Kidney tubule cell (primary cell): ENCODE measurements at places on chromosomes 3 and 15.

DNA sequence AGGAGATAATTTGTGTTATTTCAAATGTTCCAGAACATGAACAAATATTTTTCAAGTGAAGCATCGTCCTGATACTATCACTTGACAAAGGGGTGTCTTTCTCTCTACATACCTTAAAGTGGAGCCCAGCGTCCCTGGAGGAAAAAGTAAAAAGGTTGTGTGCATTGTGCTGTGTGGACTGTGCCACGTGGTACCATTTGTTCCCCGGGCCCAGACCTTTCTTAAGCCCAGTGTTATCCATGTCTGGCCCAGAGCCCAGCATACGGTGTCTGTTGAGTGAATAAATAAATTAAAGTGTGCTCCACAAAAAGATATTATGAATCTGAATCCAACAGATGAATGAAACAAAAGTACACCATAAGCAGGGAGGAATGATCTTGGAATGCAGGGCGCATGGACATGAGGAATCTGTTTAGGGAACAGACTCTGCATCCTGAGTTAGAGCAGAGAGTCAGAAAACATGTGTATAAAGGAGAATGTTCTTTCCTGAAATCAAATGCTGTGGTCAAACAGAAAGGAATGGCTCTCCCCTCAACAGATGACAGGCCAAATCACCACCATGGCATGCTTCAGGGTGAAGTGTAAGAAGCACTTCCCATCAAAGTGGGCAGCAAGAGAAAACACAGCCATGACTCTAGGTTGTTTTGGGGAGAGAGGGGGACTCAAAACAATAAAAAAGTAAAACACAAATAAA is 8.1 kb upstream of the PRSS50 start:
- peak; percentile 9 for DNase-seq

GRCh38 chr3:28978092-28978491 is 302.8 kb upstream of the RBMS3 start:
- DNase-seq = no peak

GRCh38 chr3:115287198-115287597 is 140.1 kb upstream of the ZBTB20 start:
- DNase-seq = no peak

DNA sequence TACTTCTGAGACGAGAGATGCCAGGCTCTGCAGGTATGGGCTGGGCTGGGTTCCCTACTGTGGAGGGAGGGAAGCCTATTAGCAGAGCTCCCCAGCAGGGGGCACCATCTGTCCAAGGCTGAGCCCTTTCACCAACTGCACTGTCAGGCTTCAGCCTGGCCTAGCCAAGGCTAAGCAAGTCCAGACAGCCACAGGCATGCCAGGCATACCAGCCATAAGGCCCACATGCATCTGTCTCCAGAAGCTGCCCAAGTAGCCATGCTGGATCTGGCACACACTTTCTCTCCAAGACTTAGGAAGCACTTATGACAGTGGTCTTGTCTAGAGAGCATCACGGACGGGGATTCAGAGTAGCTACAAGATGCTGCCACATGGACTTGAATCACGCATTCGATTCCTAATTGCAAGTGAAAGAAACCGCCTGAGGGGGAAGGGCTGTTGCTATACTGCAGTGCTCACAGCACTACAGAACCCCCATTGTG is 28.3 kb downstream of the RUVBL1 start:
- DNase-seq = peak; percentile 84

GRCh38 chr3:169112153-169112892 is 551.2 kb downstream of the MECOM start:
- DNase-seq = peak; percentile 95

GRCh38 chr3:175493301-175493700 is 634.2 kb downstream of the NAALADL2 start:
- DNase-seq = peak; percentile 73

DNA sequence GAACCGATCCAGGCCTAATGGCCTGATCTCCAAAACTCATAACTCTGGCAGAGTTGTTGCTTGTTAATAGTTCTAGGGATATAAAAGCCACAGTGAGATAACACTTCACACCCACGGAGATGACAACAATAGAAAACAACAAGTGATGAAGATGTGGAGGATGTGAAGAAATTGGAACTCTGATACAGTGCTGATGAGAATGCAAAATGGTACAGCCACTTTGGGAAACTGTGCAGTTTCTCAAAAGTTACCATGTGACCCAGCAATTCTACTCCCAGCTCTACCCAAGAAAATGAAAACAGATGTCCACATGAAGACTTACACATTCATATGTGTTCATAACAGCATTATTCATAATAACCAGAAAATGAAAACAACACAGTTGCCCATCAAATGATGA is 3.8 kb downstream of the CMTM7 start:
- no peak for DNase-seq

GRCh38 chr15:63833021-63833696 is 589 bp downstream of the HERC1 start:
- DNase-seq = peak; percentile 44

GRCh38 chr15:73678498-73678897 is 5.7 kb upstream of the CD276 start:
- DNase-seq = no peak

- DNase-seq = peak; percentile 65
Observed at GRCh38 chr3:153927107-153927506, 194.1 kb upstream of the ARHGEF26 start.

DNA sequence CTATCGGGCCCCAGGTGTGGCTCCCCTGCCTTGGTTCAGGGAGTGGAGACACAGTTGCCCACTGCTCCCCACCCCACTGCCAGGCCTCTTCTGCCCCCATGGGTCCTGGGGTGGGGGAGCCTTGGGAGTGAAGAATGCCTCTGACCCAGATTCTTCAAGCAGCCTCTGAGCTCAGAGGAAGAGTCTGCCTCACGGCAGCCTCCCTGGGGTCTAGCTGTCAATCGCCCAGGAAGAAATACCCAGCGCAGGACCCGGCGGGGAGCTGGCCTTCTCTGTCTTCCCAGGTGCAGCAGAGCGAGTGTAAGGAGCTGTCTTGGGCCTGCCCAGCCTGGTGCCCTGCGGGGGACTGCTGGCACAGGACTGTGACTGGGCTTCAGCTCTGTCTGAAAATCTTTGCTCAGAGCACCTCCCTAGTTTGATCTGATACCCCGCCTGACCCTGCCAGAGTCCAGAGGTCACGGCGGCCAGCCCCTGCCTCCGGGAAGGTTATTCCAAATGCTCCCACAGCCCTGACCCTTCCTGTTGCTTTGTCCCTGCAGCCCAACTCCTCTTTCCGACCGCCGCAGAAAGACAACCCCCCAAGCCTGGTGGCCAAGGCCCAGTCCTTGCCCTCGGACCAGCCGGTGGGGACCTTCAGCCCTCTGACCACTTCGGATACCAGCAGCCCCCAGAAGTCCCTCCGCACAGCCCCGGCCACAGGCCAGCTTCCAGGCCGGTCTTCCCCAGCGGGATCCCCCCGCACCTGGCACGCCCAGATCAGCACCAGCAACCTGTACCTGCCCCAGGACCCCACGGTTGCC is 11.0 kb downstream of the ANKRD63 start:
- no peak for DNase-seq

DNA sequence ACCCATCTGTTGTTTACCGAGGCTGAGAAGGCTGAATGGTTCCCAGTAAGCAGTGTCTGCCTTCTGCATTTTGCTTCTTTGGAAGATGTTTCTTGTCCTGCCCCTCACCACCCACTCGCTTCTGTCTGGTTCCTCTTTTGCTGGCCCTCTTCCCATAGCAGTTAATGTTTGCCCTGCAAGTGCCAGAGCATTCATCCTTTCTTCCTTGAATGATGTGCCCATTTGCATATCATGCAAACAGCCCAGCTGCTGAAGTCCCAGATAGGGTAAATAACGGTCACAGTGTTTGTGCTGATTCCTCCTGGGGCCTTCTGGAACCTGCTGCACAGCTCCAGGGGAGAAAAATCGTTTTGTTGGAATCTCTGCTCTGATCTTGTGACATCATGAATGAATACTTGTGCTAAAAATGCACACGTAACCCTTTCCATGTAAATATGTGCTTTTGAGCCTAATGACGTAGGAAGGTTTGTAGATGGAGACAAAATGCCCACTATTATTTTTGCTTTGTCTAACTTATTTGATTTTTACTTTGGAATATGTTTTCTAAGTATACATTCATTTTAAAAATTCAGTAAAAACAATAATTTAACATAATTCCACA is 381.0 kb downstream of the SOX2 start:
- DNase-seq = peak; percentile 67

DNA sequence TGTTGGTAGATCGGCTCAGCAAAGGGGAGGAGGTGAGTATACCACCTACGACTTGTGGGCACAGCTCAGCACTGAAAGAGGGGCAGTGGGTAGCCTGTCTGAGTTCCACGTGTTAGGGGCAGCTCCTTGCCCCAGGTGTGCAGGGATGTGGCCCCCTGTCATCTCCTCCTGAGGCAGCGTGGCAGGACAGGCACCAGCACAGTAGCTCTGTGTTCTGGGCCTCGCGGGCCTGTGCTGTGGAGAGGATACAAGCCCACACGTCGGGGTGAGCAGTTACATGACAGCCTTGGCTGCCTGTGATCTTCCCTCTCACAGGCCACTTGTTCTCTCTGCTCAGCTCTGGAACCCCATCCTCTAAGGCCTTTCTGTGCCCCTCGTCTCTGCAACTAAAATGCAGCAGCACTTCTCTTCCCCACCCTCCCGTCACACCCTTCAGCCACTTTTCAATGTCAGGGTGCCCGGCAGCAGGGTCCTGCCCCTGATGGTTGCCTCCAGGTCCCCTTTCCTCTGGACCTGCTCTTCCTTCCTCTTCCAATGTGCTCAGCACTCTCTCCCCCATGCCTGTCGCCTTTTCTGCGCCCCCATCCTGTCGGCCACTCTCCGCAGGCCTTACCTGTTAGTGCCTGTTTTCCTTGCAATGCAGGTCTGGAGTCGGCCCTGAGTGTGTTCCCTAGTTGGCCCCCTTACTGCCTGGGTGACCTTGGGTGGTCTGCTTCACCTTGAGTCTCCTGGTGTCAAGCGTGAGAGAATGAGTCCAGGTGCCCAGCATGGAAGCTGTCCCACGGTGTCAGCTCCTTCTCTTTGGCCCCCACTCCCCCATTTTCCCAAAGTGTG is 18.2 kb upstream of the CPNE9 start:
- DNase-seq = no peak

DNA sequence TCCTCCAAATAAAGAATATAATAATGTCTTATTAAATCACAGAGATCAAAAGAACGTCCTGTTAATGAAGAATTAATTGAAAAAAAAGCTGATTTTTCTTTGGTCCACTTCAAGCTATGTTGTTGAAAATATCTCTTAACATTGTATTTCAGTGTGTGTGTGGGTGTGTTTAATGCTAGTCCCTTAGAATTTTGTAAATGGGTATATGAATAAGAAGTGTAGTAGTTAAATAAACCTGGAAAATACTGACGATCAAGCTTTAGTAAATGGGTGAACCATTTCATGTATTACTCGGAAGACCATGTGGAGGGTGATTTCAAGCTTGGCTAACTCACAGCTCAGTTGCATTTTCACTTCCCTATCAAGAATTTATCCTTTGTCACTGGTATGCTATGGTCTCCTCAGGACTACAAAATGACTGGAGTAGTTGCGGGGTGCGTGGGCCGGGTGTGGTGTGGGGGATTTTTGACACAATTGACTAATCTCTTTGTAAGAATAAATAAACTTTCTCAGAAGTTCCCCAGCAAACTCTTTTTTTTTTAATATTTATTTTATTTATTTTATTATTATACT is 586.4 kb downstream of the GRM7 start:
- DNase-seq = peak; percentile 29

GRCh38 chr3:37227870-37228549 is 53.6 kb upstream of the LRRFIP2 start:
- no peak for DNase-seq

GRCh38 chr3:140758791-140759444 is 81.1 kb downstream of the TRIM42 start:
- no peak for DNase-seq

- DNase-seq = peak; percentile 29
Observed at GRCh38 chr3:179769411-179770247, 116.8 kb downstream of the USP13 start.

DNA sequence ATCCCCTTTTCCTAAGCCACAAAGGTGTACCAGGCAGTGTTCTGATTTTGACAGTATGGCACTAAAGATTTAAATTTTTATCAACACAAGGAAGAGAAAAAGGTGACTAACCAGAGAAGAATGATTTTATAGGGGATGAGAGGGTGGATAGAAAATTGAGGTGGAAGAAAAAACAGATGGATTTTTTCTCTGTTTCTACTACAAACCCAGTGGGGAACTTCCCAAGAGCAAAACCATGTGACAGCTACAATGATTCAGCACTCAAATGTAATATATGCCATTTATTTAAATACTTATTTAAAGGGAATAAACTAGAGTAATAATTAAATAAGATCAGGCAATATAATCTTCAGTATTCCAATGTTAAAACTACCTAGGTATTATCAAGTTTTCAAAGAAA is 11.1 kb downstream of the DCUN1D1 start:
- peak; percentile 63 for DNase-seq

- no peak for DNase-seq
Observed at GRCh38 chr3:12409684-12410596, 74.3 kb upstream of the TSEN2 start.

- DNase-seq = peak; percentile 11
Observed at GRCh38 chr3:106030627-106030963, 161.8 kb upstream of the CBLB start.

GRCh38 chr3:182364723-182365650 is 428.3 kb upstream of the ATP11B start:
- DNase-seq = peak; percentile 78

- peak; percentile 62 for DNase-seq
Observed at GRCh38 chr3:64150623-64151207, 74.6 kb downstream of the PRICKLE2 start.

- DNase-seq = no peak
Observed at GRCh38 chr15:100628746-100629145, 26.4 kb downstream of the ASB7 start.

DNA sequence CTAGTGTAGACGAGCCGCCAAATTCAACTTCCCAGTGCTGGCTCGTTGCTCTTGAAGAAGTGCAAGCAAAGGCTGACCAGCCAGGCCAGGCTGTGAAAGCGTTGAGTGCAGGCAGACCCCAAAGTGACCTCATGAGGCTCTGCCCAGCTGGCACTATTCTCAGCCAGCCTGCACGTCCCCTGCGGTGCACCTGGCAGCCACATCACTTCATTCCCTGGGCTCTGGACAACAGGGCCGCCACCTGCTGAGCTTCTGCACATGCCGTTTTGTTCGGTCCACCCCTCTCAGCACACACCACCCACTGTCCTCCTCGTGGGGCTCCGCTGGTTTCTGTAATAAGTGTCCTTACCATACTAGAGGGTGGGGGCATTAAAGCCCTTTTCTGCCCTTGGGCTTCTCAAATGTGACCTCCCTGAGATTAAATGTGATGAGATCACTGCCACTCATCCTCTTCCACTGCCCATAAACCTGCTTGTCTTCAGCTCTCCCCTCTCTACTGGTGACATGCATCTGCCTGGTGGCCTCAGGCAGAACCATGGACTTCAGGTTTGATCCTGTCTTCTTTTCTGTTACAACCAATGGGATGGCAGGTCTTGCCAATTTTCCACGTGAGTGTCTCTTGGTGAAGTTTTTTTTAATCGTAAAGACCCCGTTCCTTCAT is 6.1 kb downstream of the RASGRF1 start:
- no peak for DNase-seq

GRCh38 chr3:78338405-78338804 is 1298.5 kb downstream of the ROBO2 start:
- no peak for DNase-seq
